ENCODE measurements at places on chromosomes 3 and 15. TPM values are rescaled to one million over a fixed set of nuclear protein-coding genes. Genes with fewer than 3 reads are reported as not detected.
A peak's percentile ranks its signal among the peaks of the same experiment; 100 is the strongest.

MYH15 gene
- total RNA-seq = not detected

CHRNA5 gene
- 1.6 TPM for total RNA-seq

SFMBT1 gene
- total RNA-seq = 49.3 TPM

GADL1 gene
- not detected for total RNA-seq

ZNF501 gene
- 7.4 TPM for total RNA-seq

KATNBL1 gene
- 37.9 TPM for total RNA-seq

ATOSA gene
- 95.6 TPM for total RNA-seq

DNA sequence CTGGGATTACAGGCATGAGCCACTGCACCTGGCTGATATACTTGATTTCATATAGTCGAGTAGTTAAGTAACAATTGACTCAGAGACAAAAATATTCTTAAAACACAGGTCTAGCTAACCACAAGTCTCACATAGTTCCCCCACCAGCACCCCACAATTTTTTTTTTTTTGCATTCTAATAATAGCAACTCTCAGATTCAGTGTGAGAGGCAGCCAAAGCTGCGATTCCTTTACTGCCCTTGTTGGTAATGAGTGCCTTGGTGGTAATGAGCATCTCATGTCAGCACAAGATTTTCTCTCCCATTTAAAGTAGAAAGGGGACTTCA is 72.5 kb downstream of the WWTR1 start:
- no peaks in the 10 kb centered on the region for H3K36me3 ChIP-seq
- H3K4me3 ChIP-seq = no peak overlapping the region
- DNase-seq = no peak
- no peak overlapping the region for H3K27ac ChIP-seq

DNA sequence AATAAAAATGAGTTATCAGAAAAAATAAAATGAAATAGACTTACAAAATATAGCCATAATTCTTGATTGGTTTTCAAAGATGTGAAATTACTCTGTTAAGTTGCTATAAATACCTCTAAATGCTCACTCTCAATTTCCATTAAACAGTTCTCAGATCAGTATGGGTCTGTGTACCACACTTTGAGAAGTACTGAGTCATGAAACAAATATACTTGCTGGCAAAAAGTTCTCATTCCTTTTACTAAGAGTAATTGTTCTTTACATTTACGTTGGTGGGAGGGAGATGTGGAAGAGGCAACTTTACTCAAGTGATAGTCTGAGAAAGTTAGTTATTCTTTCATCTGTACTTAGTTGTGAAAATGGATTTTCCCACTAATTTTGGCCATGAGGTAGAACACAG is 96.3 kb downstream of the ZNF385D start:
- H3K4me3 ChIP-seq = no peak overlapping the region
- H3K4me1 ChIP-seq = no peaks in the 10 kb centered on the region
- H3K27me3 ChIP-seq = no peaks in the 10 kb centered on the region
- no peak overlapping the region for H3K27ac ChIP-seq
- H3K36me3 ChIP-seq = no peaks in the 10 kb centered on the region

DNA sequence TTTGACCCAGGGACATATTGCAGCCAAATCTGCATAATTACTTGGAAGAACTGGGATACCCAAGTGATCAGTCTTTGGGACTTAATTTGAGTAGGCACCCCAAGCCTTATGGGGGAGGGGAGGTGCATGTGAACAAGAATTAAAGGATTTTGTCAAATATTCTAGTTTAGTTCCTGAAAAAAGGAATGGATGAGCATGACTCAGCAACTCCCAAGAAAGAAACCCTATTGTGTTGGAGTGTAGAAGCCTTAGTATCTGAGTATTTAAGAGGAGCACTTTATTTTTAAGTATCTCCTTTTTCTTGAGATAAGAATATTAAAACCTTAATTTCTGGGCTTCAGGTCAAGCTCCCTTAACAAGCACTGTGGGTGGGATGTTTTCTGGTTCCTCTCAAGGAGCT is 222.4 kb downstream of the CD47 start:
- no peaks in the 10 kb centered on the region for H3K4me1 ChIP-seq
- no peaks in the 10 kb centered on the region for H3K36me3 ChIP-seq
- H3K27ac ChIP-seq = no peak overlapping the region
- no peak overlapping the region for H3K4me3 ChIP-seq

DNA sequence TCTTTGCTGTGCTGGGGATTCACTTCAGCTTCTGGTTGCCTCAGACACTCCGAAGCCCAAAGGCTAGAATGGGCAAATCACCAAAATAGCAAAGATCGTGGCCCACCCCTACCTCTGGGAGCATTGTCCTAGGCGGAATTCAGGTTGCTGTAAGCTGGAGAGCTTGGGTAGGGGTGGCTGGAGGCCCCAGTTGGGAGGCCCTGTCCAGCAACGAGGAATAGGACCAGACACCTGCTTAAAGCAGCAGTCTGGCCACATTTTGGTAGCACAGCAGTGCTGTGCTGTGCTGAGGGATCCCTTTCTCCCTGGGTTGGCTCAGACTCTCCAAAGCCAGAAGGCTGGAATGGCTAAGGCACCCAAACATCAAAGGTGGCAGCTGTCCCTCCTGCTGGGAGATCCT is 99.3 kb downstream of the CLDN1 start:
- DNase-seq = no peak
- H3K27ac ChIP-seq = no peak overlapping the region
- no peaks in the 10 kb centered on the region for H3K4me1 ChIP-seq
- no peaks in the 10 kb centered on the region for H3K27me3 ChIP-seq
- H3K4me3 ChIP-seq = no peak overlapping the region
- no peaks in the 10 kb centered on the region for H3K36me3 ChIP-seq

DNA sequence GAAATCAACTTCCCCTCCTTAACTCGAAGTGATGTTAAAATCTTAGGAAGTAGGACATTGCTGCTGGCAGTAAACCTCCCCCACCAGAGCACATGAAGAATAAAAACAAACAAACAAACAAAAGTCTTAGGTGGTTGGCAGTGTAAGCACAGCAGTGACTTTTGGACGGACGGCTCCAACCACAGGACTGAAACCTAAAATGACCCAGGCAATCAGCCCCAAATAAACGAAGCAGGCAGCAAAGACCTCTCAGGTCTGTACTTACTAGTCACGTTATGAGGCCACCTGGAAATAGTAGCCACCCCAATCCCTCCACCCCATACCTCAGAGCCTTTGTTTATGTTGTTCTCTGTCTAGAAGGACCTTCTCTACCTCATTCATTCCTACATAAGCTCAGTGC is 33.5 kb upstream of the HES1 start:
- H3K4me1 ChIP-seq = peaks cover 9% of the 10 kb centered on the region
- H3K27ac ChIP-seq = no peak overlapping the region
- H3K27me3 ChIP-seq = no peaks in the 10 kb centered on the region
- no peaks in the 10 kb centered on the region for H3K36me3 ChIP-seq
- H3K4me3 ChIP-seq = no peak overlapping the region

GRCh38 chr15:66729331-66729951 is 27.4 kb downstream of the SMAD6 start:
- DNase-seq = no peak
- no peaks in the 10 kb centered on the region for H3K27me3 ChIP-seq
- H3K4me1 ChIP-seq = no peaks in the 10 kb centered on the region
- H3K27ac ChIP-seq = no peak overlapping the region

GRCh38 chr3:44827196-44827595 is 34.5 kb upstream of the TMEM42 start:
- no peak overlapping the region for H3K4me3 ChIP-seq
- H3K36me3 ChIP-seq = no peaks in the 10 kb centered on the region
- H3K4me1 ChIP-seq = no peaks in the 10 kb centered on the region
- no peak for DNase-seq
- no peak overlapping the region for H3K27ac ChIP-seq

DNA sequence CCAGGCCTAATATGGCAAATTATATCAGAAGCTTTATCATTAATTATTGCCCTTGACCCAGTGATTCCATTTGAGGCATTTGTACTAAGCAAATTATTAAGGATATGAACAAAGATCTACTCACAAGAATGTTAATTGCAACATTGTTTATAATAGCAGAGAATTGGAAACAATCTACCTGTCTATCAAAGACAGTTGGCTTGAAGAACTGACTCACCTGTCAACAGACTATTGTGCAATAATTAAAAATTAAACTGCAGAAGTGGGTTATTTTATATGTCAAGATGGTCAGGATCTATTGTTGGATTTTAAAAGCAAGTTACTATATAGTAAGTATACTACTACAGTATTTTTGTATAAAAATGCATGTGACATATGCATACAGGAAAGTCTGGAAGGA is 6.7 kb upstream of the FETUB start:
- H3K36me3 ChIP-seq = no peaks in the 10 kb centered on the region
- no peak for DNase-seq
- no peaks in the 10 kb centered on the region for H3K4me1 ChIP-seq
- H3K27ac ChIP-seq = no peak overlapping the region

DNA sequence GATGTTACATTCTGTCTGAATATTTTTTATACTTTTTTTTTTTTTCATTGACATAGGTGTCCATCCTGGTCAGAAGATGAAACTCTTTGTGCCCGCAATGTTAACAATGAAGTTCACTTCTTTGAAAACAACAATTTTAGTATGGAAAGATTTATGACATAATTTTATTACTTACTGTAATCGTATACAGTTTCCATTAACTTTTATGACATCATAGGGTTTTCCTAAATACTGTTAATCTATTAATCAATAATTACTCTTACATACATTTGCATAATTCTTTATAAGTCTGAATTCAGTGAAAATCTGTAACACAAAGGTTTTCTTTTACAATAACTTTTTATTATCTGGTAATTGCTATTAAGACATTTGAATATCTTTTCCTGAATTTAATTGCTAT is 17.7 kb downstream of the EIF2A start:
- H3K4me3 ChIP-seq = no peak overlapping the region
- no peak overlapping the region for H3K27ac ChIP-seq
- no peak for DNase-seq
- H3K36me3 ChIP-seq = peaks cover 30% of the 10 kb centered on the region

GRCh38 chr3:138361561-138361971 is 13.2 kb downstream of the MRAS start:
- no peak overlapping the region for H3K27ac ChIP-seq
- DNase-seq = no peak
- peaks cover 3% of the 10 kb centered on the region for H3K27me3 ChIP-seq
- no peaks in the 10 kb centered on the region for H3K4me1 ChIP-seq
- no peaks in the 10 kb centered on the region for H3K36me3 ChIP-seq
- H3K4me3 ChIP-seq = no peak overlapping the region

DNA sequence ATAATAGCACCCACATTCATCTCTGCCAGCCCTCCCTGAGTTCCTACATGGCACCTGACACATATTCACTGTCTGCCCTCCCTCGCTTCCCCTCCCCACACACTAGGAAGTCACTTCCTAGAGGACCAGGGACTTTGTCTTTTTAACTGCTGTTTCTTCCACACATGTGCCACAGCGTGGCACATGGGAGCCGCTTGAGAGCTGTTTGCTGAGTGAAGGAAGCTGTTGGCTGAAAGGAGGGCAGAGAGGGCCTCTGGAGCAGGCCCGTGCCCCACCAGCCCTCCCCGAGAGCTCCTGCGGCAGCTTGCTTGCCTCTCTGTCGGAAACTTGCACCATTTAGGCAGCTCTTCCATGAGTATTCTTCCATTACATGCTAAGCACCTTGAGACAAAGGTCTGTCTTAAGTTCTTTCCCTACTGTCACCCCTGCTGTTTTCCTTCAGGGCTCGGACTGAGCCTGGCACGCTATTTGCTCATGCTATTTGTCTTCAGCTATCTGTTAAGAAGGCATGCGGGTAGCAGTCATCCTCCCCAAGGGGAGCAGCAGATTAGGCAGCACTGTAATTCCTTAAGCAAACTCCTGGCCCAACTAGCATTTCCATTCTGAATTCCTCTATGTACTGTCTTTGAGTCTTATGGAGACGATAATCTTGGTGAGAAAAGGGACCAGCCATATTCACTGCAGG is 72.2 kb downstream of the CACNA1D start:
- H3K27ac ChIP-seq = no peak overlapping the region
- H3K4me3 ChIP-seq = no peak overlapping the region
- no peaks in the 10 kb centered on the region for H3K27me3 ChIP-seq
- no peak for DNase-seq
- H3K36me3 ChIP-seq = no peaks in the 10 kb centered on the region

- H3K4me1 ChIP-seq = no peaks in the 10 kb centered on the region
- DNase-seq = no peak
Measured at GRCh38 chr3:120182613-120183511, 88.6 kb upstream of the GSK3B start.

DNA sequence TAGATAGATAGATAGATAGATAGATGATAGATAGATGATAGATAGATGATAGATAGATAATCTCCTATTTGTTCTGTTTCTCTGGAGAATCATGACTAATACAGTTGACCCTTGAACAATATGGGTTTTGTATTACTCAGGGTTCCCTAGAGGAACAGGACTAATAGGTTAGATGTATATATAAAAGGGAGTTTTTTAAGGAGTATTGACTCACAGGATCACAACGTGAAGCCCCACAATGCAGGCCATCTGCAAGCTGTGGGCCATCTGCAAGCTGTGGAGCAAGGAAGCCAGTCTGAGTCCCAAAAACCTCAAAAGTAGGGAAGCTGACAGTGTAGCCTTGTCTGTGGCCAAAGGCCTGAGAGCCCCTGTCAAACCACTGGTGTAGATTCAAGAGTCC is 67.6 kb downstream of the PYDC2 start:
- H3K27ac ChIP-seq = no peak overlapping the region
- no peaks in the 10 kb centered on the region for H3K27me3 ChIP-seq
- no peak overlapping the region for H3K4me3 ChIP-seq
- H3K4me1 ChIP-seq = no peaks in the 10 kb centered on the region

DNA sequence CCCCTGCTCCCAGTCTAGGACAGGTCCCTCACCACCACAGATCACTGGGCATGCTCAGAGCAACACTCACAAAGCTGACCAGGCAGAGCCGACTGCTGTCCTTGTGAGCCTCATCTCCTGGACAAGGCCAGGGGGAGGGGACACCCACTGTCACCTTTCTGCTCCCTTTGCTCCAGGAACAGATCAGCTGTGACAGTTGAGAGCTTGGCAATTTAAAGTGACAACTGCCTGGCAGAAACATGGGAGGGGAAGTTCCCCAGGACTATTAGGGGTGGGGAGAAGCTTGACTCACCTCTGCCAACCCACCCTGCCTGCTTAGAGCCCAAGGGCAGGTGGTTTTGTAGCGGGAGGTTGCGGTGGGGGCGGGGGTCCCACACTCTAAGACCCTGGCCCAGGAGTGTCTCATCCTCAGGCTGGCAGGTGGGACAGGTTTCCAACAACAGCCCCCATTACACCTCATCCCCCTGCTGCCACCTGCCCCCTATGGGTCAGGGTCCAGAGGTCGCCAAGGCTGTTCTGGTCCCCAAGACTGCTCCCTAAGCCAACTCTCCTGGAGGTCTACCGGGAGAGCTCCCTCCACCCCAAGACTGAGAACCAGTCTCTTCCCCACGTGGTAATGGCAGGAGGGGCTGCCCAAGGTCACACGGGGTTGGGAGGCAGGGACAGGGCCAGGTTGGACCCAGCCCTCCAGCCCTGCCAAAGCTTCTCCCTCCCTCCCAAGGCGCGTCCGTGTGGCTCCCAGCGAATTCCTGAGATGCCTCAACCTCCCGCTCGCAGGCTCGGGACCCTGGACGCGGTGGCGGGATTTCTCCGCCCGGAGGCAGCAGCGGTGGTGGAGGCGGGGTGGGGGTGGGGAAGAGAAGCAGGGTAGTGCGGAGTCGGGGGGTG is 80.4 kb downstream of the IQSEC1 start:
- peak overlapping the region; percentile 24 for H3K4me3 ChIP-seq
- H3K27ac ChIP-seq = peak overlapping the region; percentile 18
